ENCODE measurements at places on chromosomes 12 and 14.

DNA sequence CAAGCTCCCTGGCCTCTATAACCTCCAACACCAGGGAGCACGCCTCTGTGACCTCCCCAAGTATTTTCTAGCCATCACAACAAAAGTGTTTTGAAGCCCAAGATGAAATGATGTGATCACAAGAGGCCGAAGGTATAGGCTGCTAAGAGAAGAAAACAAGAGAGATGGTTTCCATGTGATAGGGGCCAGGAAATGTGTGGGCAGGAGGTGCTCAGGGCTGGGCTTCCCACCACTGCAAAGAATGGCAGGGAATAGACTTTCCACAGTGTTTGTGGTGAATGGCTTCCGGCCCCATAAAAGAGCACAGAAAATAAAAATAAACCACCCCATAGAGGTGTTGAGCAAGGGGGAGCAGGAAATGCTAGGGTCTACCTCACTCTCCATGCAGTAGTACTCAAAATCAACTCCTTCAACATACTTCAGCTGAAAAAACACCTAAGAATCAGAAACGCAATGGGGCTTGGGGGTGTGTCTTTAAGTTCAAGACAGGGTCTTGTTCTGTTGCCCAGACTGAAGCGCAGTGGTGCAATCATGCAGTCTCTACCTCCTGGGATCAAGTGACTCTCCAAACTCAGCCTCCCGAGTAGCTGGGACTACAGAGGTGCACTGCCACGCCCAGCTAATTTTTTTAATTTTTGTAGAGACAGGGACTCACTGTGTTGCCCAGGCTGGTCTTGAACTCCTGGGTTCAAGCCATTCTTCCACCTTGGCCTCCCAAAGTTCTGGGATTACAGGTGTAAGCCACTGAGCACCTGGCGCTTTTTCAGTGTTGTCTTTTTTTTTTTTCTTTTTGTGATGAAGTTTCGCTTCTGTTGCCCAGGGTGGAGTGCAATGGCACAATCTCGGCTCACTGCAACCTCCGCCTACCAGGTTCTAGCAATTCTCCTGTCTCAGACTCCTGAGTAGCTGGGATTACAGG, 27.1 kb downstream of the DAD1 start:
- peak; percentile 48 for DNase-seq

DNA sequence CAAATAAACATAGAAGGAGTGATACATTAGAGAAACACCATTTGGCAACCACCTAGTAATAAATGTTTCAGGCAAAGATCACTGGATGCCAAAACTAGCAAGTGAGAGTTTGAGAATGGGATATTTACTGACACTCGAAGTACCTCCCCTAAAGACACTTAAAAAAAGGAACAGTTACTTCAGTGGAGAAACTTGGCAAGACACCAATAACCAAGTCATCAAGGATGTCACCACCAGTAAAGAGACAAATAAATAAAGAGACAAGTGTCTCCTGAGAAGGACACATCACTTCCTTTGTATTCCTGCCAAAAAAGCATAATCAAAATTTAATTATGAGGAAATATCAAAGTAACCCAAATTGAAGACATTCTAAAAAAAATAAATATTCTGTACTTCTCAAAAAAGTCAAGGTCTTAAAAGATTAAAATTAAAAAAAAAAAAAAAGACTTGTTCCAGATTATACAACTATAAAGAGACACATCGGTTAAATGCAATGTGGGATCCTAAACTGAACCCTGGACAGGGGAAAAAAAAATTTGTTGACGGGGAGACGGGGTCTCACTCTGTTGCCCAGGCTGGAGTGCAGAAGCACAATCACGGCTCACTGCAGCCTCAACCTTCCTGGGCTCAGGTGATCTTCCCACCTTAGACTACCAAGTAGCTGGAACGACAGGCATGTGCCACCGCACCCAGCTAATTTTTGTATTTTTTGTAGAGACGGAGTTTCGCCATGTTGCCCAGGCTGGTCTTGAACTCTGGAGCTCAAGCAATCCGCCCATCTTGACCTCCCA, 26.4 kb downstream of the TM7SF3 start:
- DNase-seq, result no peak

DNA sequence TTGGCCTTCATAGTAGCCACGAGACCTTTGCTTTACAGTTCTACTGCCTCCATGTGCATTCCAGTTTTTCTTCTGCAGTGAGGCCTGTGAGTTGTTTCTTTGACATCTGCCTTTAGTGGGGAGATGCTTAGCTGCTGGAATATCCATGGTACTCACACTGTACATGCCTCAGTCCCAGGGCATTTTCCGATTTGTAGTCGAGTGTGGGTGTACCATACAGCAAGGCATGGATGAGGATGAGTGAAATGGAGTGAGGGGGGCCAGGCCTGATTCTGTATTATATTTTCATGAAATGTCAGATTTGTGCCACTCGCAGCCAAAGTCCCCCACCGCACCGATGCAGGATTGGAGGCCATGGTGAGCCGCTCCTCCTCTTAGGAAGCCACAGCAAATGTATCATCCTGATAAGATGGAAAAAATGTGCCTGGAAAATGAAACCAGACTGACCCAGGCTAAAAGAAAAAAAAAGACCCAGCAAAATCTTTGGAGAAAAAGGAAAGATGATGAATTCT, 173.0 kb downstream of the ADGRD1 start:
- DNase-seq, result no peak

DNA sequence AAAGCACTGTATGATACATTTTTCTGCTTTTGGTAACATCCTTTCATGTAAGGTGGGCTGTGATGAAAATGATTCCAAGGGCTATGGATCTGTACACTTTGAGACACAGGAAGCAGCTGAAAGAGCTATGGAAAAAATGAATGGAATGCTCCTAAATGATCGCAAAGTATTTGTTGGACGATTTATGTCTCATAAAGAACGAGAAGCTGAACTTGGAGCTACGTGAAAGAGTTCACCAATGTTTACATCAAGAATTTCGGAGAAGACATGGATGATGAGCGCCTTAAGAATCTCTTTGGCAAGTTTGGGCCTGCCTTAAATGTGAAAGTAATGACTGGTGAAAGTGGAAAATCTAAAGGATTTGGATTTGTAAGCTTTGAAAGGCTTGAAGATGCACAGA, 22.1 kb upstream of the SRGAP1 start:
- no peak for DNase-seq

DNA sequence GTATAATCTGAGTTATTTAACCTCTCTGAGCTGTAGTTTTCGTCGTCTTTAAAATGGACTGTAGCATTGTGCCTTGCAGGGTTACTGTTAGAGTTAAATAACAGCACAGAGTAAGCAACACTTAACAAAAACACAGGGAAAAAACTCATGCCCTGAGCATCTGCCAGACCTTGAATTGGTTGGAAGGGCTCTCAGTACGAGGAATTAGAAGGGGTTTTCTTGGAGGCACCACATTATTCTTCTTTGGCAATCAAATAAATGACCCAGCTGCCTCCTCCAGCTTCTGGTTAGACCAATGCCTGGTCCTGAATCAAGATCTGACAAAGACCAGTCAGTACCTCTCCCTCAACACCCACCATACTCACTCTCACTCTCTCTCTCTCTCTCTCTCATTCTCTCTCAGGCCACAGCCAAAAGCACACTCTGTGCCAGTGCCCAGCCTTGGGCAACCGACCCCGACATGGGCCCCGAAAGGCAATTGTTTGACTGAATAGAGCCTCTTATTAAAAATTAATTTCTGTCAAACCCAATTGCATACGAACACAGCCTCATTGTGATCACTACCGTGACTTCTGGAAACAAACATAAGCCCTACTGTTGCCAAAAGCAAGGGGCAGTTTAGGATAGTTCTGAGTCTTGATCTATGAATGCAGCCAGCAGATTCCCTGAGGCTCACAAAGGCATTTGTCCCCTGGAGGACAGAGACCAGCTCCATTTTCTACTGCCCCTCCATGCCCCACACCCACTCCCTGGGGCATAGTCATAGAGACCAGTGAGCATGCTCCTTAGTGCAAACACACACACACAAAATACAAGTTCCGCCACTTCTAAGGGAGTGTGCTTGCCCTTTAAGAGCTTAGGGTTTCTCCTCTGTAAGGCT, 23.9 kb downstream of the DUSP6 start:
- peak; percentile 80 for DNase-seq

DNA sequence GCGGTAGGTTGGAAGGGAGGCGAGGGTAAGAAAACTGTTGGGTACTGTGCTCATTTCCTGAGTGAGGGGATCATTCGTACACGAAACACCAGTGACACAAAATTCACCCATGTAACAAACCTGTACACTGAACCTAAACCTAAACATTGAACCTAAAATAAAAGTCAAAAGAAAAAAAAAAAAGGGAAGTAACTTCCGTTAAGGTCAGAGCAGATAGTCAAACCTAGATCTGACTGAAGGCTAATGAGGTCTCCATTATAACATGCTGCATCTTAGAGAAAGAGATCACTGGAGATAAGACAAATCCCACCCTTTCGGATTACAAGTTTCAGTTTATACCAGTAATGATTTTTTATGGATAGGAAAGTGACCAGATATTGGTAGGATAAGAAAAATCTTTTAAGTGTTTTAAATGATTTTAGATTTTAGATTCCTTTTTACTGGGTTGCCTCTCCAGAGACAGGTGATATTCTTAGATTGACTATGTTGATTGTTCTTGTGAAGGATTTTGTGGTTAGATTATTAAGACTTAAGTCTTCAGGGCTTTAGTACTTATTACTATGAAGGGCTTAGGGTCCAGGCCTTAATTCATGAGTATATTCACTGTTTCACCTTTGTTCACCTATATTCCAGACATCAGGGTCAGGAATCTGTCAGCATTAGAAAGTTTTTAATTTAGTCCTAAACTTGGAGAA, 11.2 kb upstream of the NCKAP1L start:
- DNase-seq, result no peak

DNA sequence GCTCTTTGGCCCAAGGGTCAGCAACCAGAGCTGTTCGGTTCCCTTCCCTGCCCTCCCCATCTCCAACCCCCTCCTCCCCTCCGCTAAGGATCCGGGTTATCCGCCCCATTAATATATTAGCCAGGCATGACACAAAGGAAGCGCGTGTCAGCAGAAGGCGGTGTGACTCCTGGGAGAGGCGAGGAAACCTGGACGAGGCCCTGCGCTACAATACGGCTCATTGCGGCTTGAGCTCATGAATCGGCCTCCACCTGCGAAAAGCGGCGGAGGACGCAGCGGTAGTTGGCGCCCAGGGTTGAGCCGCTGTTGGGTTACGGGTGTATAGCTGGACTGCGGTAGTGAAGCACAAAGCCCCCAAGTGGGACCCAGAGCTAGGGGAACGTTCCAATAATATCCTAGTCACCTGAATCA, 9.9 kb downstream of the FOXA1 start:
- DNase-seq, result no peak

DNA sequence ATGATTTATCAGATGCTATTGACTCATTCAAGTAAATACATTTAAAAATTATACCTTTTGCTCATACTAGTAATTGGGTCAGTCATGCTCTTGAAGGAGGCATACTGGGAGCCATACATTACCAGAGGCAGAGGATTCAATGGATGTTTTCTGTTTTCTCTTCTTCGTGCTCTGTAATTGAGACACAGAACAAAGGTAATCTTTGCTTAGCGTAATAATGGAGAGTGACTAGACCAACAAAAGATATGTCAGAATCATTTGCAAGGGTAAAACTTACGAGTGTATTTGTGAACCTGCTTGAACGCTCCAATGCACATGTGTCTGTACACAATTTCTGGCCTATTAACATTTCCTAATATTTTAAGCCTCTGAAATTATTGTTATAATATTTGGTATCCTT, 296.4 kb downstream of the FOXG1 start:
- no peak for DNase-seq

GRCh38 chr12:58008634-58009033, 67.3 kb downstream of the ATP23 start:
- DNase-seq, result no peak

GRCh38 chr12:115155665-115156645, 472.0 kb upstream of the TBX3 start:
- peak; percentile 98 for DNase-seq
